ENCODE measurements at places on chromosomes 5 and 9.

- no peak for DNase-seq
Measured at GRCh38 chr9:8766096-8766495, 966.5 kb upstream of the DMAC1 start.

DNA sequence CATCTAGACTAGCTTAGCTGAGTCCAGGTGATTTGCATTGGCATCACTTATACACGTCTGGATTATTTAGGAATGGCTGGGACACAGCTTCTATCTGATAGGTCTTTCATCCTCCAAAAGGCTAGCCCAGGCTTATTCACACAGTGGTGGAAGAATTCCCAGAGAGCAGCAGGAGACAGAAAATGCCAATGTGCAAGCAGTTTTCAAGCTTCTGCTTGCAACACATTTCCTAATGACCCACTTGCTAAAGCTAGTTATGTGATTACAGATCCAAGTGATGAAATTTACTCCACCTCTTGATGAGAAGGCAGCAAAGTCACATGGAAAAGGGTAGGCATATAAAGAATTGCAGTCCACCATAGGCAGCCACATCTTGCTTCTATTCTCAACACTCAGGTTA is 44.2 kb upstream of the MAST4 start:
- DNase-seq: no peak

GRCh38 chr5:66285343-66285922 is 141.3 kb downstream of the SREK1 start:
- no peak for DNase-seq

GRCh38 chr5:59599729-59600128 is 293.8 kb downstream of the PDE4D start:
- DNase-seq: no peak

- DNase-seq: no peak
Measured at GRCh38 chr9:5931657-5932056, 41.0 kb downstream of the MLANA start.

GRCh38 chr5:1332461-1333001 is 12.4 kb downstream of the CLPTM1L start:
- no peak for DNase-seq

GRCh38 chr5:60521376-60522291 is 178.3 kb downstream of the DEPDC1B start:
- DNase-seq: no peak

DNA sequence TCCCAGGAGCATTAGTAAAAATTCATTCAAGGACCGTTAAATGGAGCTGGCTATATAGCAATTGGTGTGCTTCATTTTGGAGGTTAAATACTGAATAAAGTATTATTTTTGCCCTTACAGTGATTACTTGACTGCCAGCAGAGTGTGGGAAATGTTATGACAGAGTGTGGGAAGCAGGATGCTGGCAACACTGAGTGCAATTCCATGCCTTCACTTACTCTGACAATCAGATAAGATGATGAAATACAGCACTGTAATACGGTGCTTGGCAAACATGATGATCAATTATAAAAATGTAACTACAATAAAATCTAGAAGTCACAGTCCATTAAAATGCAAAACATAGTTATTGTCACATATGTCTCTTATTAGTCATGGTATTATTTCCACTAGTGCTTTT is 651.3 kb downstream of the PTPRD start:
- DNase-seq: no peak

GRCh38 chr5:58455066-58455465 is 4.8 kb downstream of the PLK2 start:
- no peak for DNase-seq

- DNase-seq: no peak
Measured at GRCh38 chr9:122453677-122454135, 24.0 kb downstream of the OR1J1 start.

- no peak for DNase-seq
Measured at GRCh38 chr5:133924221-133924920, 44.1 kb downstream of the C5orf15 start.

GRCh38 chr9:135790850-135791249 is 88.9 kb downstream of the KCNT1 start:
- DNase-seq: no peak

DNA sequence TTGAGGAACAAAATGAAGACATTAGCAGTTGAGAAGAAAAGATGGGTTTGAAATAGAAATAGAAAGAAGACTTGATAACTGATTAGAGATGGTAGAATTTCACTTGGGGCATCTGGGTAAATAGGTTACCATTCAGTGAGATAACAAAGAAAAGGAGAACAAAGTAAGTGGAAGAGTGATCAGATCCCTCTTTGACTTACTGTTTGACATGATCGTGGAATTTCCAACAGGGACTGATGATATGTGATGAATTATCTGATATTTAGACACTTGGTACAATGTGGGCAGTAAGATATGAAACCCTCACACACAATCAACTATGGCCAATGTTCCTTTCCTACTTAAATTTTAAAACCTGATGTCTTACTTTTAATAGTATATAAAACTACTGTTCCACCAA is 70.1 kb upstream of the STARD4 start:
- DNase-seq: no peak

Data from COLO829 (cell line).